ENCODE measurements at places on chromosomes 2 and 18. TPM values are rescaled to one million over a fixed set of nuclear protein-coding genes. Genes with fewer than 3 reads are reported as not detected.
A peak's percentile ranks its signal among the peaks of the same experiment; 100 is the strongest.

Gene CD8B2
- not detected for total RNA-seq

Gene LRRTM4
- total RNA-seq = not detected

GRCh38 chr2:240839152-240840143, 19.4 kb upstream of the KIF1A start:
- DNase-seq = no peak

GRCh38 chr18:49531678-49532153, 30.1 kb upstream of the LIPG start:
- DNase-seq = no peak

DNA sequence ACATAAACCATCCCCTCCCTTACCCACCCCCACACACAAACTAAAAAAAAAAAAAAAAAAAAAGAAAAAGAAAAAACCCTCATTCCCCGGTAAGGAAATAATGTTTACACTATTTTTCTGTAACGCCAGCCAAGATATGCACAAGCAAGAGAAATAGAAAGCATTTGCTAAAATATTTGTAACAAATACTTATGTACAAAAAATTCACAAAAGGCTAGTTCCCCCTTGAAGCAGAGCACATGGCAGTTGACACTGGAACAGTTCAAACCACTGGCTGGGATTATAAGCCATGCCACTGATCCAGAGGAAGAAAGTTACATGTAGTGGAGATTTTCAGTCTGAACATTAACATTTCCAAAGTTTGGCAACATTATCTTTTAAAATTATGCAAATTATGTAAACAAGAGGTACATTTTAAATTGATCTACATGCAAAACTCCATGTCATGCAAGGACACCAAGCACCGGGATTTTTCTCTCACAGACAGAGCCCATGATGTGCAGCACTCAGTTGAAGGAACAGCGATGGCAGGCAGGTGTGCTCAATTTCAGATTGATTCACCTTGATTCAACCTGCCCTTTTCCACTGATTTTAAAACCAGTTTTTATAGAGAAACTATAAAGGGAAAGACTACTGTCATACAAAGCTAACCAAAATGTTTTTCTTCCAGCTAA, 21.4 kb downstream of the PNO1 start:
- DNase-seq = no peak

GRCh38 chr2:201908901-201909300, 102.6 kb downstream of the CDK15 start:
- no peak for DNase-seq

Gene UGT1A4
- total RNA-seq = not detected

GRCh38 chr2:159232456-159233170, 53.9 kb downstream of the WDSUB1 start:
- peak; percentile 24 for DNase-seq

- no peak for DNase-seq
Measured at GRCh38 chr18:6785001-6785400, 55.5 kb downstream of the ARHGAP28 start.

DNA sequence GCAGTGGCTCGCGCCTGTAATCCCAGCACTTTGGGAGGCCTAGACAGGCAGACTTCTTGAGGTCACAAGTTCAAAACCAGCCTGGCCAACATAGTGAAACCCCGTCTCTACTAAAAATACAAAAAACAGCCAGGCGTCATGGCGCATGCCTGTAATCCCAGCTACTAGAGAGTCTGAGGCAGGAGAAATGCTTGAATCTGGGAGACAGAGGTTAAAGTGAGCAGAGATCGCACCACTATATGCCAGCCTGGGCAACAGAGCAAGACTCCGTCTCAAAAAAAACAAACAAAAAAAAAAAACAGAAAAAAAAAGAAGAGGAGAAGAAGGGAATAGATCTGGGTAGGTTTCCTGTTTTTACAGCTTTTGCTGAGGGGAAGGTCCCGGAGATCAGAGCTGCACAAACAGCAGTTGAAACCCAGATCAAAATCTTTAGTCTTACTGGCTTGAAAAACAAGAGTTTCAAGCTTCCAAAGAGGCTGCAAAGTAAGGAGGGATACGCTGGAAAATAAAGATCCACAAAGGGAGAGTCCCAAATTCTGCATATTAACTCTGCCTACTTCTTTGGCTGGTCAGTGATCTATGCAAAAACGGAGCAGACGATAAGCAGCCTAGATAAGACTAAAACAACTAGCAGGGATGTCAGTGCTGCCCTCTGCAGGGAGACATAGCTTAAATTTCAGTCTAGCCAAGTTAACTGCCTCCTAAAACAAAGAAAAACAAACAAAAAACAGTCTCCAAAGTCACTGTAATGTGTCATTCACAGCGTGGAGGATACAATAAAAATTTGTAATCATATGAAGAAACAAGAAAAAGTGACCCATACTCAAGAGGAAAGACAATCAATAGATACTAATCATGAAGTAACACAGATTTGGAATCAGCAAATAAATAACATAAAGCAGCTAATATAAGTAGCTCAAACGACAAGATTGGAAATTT, 74.1 kb downstream of the TLK1 start:
- DNase-seq = peak; percentile 61

GRCh38 chr2:28658369-28658768, 93.3 kb upstream of the PPP1CB start:
- peak; percentile 74 for DNase-seq

- DNase-seq = no peak
Measured at GRCh38 chr2:112782234-112782799, 2.0 kb downstream of the IL1A start.

DNA sequence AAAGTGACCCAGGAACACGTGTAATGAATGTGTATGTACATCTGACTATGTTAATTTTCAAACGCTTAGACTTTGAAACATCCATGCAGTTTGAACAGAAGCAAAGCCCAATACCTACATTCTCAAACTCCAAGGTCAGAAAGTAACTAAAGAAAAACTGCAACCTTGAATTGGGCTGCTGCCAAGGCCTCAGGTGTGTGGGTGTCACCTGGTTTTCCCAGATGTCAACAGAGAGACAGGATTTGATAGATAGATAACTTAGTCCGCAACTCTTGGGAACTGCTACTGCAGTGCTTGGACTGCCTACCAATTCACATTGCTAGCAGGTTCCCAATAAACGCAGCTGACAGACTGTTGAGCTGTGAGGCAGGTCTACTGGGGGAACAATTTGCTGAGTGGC, 78.7 kb upstream of the PAPOLG start:
- no peak for DNase-seq

DNA sequence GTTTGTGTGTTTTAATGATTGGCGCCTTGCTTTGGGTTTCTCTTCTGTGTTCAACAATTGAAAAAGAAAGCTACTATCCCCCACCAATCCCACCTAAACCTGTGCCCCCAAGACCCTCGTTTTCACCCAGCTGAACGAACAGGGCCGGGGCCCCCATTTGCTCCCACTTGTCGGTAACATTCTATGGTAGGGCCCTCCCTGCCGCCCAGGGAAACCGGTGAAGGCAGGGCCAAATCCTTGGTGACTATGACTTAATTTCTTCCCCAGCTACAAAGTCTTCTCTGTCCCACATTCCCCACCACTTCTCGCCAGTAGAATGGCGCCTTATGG, 598 bp upstream of the SNRNP200 start:
- no peak for DNase-seq

- no peak for DNase-seq
Measured at GRCh38 chr2:136901732-136902131, 136.4 kb downstream of the THSD7B start.

- DNase-seq = no peak
Measured at GRCh38 chr2:150153646-150154307, 333.7 kb downstream of the RND3 start.

- DNase-seq = no peak
Measured at GRCh38 chr2:165369898-165370296, 99.6 kb upstream of the CSRNP3 start.

GRCh38 chr18:50579061-50579774, 19.3 kb downstream of the MAPK4 start:
- no peak for DNase-seq

DNA sequence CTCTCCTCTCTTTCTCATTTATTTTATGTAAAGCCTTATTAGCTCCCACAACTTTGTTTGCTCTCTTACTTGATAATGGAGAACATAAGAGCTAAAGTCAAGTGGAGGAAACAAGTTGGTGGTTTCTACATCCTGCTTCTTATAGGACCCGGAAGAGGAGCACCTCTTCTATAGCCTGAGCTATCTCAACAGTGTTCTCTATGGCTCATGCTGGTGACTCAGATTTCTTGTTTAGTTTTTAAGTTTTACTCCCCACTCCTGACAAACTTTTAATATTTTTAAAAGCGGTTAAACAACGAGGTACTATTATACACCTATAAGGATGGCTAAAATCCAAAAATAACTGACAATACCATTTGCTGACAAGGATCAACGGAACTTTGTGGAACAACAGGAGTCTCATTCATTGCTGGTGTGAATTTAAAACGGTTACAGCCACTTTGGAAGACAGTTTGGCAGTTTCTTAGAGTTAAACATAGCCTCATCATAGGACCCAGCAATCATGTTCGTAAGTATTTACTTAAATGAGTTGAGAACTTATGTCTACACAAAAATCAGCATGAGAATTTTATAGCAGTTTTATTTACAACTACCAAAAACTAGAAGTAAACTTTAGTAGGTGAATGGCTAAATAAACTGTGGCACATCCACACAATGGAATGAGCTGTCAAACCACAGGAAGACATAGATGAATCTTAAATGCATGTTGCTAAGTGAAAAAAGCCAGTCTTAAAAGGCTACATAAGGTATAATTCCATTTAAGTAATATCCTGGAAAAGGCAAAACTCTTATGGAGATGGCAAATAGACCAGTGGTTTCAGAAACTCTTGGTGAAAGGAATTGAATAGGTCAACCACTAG, 12.7 kb upstream of the CDC42EP3 start:
- no peak for DNase-seq

DNA sequence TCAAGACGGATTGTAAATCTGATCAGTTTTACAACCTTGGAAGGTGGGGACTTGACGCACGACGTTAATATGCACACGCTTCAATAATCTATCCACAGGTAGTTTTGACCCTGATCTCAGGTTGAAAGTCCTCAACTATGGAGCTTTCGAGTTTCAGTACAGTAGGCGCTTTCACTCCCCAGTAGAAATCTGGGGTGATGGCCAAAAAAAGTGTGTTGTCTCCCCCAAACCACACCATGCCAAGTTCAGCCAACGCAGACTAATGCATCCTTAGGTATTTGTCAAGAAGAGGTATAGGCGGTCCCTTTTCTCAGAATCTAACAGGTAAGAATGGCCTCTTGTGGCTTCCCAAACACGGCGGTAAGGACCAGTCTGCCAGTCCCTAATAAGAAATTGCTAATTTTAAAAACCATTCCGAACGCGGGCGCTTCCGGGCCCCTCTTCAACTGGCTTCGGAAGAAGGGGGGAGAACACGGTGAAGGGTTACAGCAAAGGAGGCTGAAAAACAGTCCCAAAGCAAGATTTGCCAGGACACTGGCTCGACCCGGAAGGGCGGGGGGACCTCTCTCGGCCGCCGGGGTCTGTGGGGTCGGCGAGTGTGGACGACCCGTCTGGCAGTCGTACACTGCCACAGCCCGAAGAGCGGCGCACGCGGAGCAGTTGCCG, 659 bp downstream of the FAM210A start:
- DNase-seq = peak; percentile 4

- DNase-seq = peak; percentile 54
Measured at GRCh38 chr18:75130591-75131328, 78.2 kb downstream of the PTGR3 start.

Gene PIEZO2
- total RNA-seq = 3.3 TPM

Gene CPLX4
- not detected for total RNA-seq

- no peak for DNase-seq
Measured at GRCh38 chr2:60520917-60521539, 32.4 kb downstream of the BCL11A start.

Measured in LHCN-M2 (cell line).